ENCODE measurements at places on chromosomes 4 and X. TPM values are rescaled to one million over a fixed set of nuclear protein-coding genes. Genes with fewer than 3 reads are reported as not detected.

GRCh38 chrX:107610667-107611066, 17.6 kb upstream of the PRPS1 start:
- DNase-seq = no peak

DNA sequence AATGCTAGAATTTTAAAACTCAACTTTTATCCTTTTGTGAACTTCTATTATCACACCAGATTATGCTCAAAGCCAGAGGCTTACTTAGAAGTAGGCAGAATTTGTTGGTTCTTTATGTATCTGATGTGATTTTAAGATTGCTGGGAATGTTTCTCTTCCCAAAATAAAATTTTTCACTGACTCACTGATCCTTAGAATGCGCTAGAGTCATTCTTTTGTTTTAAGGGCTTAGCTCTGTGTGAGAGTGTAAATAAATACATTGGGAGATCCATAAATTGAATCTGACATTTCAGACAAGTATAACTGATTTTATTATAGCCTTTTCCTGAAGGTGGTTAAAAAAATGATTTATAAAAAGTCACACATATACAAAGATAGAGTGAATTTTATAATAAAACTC, 101.3 kb downstream of the LARP1B start:
- DNase-seq = no peak

DNA sequence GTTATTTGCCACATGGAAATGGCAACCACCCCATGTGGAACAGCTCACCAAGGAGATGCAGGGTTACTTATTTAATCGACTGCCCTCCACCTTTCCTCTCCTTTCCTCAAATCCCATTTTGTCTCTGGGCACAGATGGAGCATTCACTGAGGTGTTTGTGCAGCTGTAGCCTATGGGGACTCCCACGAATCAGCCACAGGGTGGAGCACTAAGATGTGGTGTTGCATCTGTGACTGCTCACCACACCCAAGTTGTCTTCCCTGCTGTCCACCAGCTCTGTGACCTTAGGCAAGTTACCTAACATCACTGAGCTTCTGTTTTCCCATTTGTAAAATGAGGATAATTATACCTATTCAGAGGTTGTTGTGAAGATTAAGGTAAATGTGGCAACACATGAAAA, 252.4 kb upstream of the CPEB2 start:
- no peak for DNase-seq

DNA sequence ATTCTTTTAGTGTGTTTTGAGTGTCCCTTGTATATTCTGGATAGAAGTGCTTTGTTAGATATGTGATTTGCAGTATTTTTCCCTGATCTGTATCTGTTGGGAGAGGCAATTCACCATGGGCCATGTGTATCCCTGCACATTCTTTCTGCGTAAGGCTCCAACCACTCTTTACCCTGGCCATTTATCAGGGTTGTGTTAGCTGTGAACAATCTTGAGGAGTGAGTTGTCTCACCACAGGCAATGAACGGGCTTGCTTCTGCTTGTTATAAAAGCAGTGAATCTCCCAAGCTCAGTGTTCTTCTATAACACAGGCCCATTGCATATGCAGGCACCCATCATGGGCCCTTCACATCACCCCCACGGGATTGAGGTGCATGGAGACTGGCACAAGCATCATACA, 18.9 kb upstream of the SMIM10 start:
- DNase-seq = no peak

- no peak for DNase-seq
These were observed 565.8 kb downstream of the GRXCR1 start for GRCh38 chr4:43458293-43458692.

DNA sequence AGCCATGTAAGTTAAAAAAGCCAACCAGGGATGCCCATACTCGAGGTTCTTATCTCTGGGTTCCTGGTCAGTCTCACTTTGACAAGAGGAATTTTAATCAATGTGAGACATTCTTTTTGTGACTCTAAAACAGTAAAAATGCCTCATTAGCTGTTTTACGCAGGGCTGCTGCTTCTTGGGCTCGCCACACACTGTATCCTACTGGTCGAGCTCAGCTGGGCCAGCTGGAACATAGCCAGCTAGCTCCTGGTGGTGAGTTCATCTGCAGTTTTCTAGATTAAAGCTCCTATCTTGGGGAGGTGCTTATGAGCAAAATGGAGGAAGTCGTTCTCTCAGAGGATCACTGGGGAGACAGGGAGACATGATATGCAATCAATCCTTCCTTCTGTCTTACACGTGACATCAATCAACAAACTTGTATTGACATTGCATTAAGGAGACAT, 55.9 kb upstream of the LEF1 start:
- no peak for DNase-seq

Gene CXCL3
- total RNA-seq = not detected

Gene SLC25A43
- 6.3 TPM for total RNA-seq

Gene MID1
- 0.25 TPM for total RNA-seq

Gene ETDB
- not detected for total RNA-seq

Gene ADH1C
- 0.16 TPM for total RNA-seq

Gene CLNK
- total RNA-seq = 0.11 TPM

Gene SPATA18
- total RNA-seq = not detected
